Stimulated activated CD8-positive, alpha-beta memory T cell treated with anti-CD3 and anti-CD28 coated beads, Interleukin-4, amount 100 ng/mL, for 1 hour (primary cell): ENCODE measurements at places on chromosomes 6 and 20.

- no peak for DNase-seq
These were observed 115.6 kb downstream of the TCP11 start for GRCh38 chr6:35025232-35026188.

GRCh38 chr6:68727699-68728098 is 92.6 kb downstream of the ADGRB3 start:
- DNase-seq = no peak

DNA sequence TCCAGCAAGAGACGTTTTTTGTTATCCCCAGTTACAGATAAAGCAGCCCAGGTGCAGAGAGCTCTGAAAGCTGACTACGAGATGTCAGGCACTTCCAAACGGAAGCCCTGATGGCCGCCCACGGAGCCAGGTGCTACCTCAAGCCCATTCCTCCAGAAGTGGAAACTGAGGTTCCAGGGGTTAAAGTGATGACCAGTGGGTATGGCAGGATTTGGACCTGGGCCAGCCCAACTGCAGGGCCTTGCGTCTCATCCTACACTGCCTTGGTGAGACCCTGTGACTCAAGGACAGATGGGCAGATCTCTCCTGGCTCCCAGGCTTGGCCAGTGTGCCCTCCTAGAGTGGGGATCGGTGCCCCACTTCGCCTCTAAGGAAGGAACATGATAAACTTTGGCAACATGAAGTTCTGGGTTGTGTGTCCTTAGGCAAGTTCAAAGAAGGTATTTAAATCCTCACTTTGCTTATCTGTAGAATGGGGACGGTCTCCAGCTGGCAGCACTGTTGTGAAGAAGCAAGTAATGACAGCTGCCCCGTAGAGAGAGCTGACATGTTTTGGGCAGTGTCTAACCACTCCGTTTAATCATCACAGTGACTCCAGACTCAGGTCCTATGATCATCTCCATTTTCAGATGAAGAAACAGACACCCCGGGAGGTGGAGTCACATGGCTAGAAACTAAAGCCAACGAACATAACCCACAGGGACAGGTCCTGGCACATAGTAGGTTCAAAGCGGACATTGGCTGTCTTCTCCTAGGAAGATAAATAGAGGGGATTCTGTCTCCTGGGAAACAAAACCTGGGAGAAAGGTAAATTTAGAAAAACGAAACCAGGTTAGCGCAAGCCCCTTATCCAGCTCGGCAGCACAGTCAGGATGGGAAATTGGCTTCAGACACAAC is 34.4 kb upstream of the CDH22 start:
- DNase-seq = no peak

DNA sequence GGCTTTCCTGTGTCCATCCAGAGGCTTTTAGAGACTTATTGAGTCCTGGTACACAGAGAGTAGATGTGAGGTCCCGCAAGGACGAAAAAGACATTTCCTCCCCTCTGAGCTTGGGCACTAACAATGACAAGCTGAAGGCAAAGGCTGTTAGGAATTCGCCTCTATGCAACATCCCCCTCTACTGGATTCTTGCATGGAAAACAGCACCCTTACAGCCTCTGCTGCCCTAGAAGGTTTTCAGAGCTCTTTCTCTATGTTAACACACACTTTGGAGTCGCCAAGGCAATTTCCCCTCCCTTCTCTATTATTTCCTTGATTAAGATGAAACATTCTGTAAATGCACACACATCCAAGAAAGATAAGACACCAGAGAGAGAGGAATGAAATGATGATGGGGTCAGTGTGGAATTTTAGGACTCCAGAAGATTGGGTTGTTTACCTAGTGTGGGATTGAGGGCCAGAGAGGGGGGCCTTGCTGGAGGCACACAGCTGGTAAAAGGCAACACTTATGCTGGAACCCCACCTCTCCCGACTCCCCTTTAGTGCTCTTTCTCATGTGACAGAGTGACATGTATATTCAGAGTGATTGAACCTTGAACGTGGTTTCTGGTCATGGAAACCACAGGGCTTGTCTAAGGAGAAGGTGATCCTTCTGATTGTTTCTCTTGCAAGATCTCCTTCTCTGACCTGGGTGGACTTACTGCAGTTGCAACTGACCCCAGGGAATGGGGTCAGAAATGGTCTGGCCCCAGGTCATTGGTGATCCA is 300.7 kb downstream of the CLIC5 start:
- DNase-seq = no peak

- no peak for DNase-seq
These were observed 2.3 kb downstream of the RBM38 start for GRCh38 chr20:57393321-57394120.

GRCh38 chr6:14735956-14736486 is 509.8 kb upstream of the JARID2 start:
- no peak for DNase-seq

- no peak for DNase-seq
These were observed 90.0 kb downstream of the CD24 start for GRCh38 chr6:106884576-106884975.

GRCh38 chr6:89145091-89145955 is 532 bp upstream of the PM20D2 start:
- no peak for DNase-seq

GRCh38 chr6:138622967-138623366 is 123.7 kb upstream of the NHSL1 start:
- no peak for DNase-seq

DNA sequence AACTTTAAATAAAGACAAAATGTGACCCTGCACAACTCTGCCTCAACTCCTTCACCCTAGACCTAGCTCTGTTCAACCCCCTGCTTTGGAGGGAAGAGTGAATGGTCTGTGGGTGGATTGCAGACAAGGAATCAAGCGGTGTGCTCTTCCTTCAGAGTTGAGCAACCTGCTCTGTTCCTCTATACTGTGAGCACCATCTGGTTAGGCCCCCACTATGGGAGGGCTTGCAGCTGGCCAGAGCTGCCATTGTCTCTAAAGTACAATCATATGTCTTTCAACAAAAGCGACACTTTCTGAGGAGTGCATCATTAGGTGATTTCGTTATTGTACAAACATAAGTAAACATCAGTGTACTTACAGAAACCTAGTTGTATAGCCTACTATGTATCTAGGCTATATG is 406.1 kb upstream of the MARCKS start:
- DNase-seq = no peak

GRCh38 chr20:52812231-52812847 is 159.8 kb upstream of the TSHZ2 start:
- no peak for DNase-seq

DNA sequence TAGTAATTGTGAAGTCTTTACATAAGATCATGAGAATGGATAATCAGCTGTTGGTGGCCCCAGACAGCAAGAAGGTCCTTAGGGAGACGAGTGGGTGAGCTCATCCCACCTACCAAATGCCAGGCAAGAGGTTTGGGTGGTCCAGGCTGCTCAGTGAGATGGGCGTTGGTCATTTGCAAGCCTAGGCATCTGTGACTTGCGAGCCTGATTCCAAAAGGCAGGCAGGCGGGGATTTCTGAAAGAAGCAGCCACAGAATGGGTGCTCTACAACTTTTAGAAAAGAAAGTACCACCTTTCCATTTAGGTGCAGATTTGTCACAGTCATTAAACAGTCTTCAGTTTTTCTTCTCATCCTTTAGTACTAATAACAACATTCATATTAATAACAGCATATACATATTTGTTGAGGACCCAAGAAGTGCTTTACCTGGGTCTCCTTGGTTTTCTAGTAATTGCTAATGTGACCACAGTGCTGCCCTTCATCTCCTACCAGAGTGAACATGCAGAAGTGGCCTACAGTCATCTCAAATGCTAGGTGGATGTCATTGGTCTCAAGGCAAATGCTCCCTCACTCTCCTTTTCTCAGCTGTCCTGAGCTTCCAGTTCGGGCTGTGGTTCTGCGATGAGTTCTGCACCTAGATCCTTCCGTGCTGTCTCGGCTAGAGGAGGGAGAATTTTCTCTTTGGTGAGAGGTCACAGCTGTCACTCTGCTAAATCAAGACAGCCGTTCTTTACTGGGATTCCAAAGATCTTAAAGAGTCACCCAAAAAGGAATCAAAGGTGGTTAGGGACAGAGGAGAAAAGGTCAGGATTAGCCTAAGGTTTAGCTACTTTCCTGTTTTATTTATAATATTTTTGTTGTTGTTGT is 2.7 kb downstream of the WRNIP1 start:
- no peak for DNase-seq

DNA sequence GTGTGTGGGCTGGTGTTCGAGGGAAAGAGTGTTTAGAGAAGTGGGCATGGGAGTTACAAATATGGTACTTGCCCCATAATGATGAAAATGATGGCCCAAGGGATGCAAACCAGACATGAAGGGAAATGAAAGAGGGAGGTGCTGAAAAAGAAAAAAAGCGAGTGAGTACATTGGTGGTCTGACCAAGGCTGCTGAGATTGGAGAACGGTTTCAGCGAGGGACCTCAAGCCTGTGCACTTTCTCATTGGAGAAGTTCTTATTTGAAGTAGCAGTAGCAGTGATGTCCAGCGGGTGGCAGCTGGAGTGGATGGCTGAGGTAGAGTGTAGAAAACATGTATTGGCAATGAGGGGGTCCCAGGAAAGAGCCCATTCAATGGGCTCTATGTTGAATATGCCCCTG is 54.8 kb downstream of the TNFAIP3 start:
- DNase-seq = no peak

GRCh38 chr6:137001299-137001976 is 43.3 kb downstream of the IL20RA start:
- no peak for DNase-seq

DNA sequence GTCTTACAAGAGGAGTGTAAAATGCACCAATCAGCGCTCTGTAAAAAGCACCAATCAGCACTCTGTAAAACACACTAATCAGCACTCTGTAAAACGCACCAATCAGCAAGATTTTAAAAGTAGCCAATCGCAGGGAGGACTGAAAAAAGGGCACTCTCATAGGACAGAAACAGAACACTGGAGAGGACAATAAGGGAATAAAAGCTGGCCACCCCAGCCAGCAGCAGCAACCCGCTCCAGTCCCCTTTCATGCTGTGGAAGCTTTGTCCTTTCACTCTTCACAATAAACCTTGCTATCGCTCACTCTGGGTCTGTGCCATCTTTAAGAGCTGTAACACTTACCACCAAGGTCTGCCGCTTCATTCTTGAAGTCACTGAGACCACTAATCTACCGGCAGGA is 1.7 kb upstream of the AIG1 start:
- no peak for DNase-seq

- DNase-seq = no peak
These were observed 64.3 kb downstream of the CDH4 start for GRCh38 chr20:61316346-61316745.

- DNase-seq = no peak
These were observed 9.7 kb downstream of the MOCS3 start for GRCh38 chr20:50968289-50968688.

GRCh38 chr20:6026051-6026450 is 27.8 kb downstream of the LRRN4 start:
- DNase-seq = no peak
